Gastroesophageal sphincter (tissue), 4 donors: ENCODE measurements at places on chromosomes 4 and X. TPM values are rescaled to one million over a fixed set of nuclear protein-coding genes. Genes with fewer than 3 reads are reported as not detected.

DNA sequence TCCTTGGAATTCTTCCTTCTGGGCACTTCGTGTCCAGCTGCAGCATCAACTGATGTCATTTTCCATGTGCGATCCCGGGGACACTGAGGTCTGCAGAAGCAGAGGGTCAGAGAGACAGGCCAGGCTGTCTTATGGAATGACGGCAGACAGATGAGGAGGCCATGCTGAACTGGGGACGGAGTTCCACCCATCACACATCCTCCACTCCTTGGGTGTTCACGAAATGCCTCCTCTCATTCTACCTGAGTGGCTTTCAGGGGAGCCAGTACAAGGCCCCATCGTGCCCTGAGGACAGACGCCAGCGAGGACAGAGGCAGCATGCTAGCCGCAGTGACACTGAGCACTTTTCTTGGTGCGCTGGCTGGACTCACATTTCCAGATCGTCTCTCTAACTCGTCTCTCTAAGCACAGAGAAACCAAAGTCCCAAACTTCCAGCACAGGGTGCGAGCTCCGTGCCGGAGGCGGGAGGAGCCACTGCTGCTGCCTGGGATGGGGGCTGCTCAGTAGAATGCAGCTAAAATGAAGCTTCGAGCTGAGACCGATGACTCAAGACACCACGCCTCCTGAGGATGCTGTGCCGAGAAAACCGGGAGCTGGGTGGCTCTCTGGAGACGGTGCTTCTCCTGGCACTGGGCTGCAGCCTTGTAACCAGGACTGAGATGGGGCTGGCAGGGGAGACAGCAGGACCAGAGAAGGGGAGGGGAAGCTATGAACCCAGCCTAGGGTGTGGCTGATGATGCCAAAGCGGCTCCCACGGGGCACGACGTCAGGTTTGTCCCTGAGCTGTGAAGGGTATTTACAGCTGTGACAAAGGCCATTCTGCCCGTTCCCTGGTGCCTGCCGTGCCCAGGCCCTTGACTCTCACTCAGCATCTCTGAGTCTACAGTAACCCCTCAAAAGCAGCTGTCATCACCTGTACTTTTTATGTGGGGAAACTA, 8.2 kb downstream of the ABLIM2 start:
- no peak for ATAC-seq

DNA sequence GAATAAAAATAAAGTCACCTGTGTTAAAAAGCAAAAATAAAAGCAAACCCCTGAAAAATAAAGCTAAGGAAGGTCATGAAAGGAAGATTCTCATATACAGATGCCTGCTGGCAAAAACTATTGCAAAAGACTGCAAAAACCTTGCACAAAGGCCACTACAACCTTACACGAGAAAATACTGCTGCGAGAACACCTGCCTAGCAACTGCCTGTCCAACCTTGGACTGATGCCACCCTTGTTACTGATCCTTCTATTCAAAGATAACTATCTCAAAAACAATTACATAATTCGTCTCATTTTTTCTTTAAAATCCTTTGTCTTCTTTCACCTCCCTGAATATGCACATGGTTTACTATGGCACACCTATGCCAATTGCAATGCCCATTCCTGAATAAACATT, 49.6 kb downstream of the SLC2A9 start:
- ATAC-seq: no peak

- ATAC-seq: no peak
Measured at GRCh38 chr4:135948797-135949196, 1583.5 kb downstream of the PCDH18 start.

- ATAC-seq: no peak
Measured at GRCh38 chr4:47519239-47519883, 34.3 kb downstream of the ATP10D start.

GRCh38 chr4:150176547-150176946, 98.3 kb downstream of the DCLK2 start:
- ATAC-seq: no peak

Gene ASB5
- total RNA-seq: 29.2 TPM

Gene XG
- total RNA-seq: 0.19 TPM

Gene CDKL2
- total RNA-seq: 8.1 TPM

Gene ADH7
- 9.9 TPM for total RNA-seq

Gene GPRASP1
- 28.7 TPM for total RNA-seq

Gene SMIM31
- not detected for total RNA-seq
